ENCODE measurements at places on chromosomes 3 and 15.
A peak's percentile ranks its signal among the peaks of the same experiment; 100 is the strongest.

GRCh38 chr3:157406394-157406793, 30.3 kb upstream of the PTX3 start:
- DNase-seq = no peak

- DNase-seq = no peak
Observed at GRCh38 chr3:13666781-13667709, 118.1 kb downstream of the FBLN2 start.

DNA sequence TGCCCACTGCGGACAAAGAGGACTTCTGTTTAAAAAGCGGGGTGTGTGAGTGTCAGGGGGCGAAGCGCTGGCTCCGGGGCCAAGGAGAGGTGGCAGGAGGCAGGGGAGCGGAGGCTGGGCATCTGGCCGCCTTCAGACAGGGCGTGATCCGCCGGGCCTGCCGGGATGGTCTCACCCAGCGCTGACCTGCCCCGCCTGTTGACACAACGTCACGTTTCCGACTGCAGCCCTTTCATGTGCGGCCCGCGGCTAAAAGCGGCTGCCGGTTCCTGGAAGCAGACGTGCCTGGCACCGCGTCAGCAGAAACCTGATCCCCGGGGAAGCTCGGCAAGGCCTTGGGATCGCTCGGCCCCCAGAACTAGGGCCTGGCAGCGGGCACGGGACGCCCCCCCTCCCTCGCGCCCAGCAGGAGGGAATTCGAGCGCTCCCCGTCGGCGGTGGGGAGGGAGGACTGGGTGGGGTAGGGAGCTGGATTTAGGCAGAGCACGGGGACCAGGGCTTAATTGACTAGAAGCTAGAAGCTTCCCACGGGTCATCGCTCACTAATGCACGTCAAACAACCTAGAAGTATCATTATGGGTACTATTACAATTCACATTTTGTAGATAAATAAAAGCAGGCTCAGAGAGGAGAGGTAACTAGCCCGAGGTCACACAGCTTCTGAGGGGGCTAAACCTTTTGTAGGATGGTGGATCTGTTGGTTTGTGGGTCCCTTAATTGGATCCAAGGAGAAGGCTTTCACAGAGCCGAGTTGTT, 7.7 kb downstream of the BHLHE40 start:
- peak; percentile 58 for DNase-seq

GRCh38 chr15:69119001-69119400, 41.4 kb upstream of the GLCE start:
- DNase-seq = no peak

- DNase-seq = no peak
Observed at GRCh38 chr15:43735416-43735815, 10.8 kb upstream of the PDIA3 start.

DNA sequence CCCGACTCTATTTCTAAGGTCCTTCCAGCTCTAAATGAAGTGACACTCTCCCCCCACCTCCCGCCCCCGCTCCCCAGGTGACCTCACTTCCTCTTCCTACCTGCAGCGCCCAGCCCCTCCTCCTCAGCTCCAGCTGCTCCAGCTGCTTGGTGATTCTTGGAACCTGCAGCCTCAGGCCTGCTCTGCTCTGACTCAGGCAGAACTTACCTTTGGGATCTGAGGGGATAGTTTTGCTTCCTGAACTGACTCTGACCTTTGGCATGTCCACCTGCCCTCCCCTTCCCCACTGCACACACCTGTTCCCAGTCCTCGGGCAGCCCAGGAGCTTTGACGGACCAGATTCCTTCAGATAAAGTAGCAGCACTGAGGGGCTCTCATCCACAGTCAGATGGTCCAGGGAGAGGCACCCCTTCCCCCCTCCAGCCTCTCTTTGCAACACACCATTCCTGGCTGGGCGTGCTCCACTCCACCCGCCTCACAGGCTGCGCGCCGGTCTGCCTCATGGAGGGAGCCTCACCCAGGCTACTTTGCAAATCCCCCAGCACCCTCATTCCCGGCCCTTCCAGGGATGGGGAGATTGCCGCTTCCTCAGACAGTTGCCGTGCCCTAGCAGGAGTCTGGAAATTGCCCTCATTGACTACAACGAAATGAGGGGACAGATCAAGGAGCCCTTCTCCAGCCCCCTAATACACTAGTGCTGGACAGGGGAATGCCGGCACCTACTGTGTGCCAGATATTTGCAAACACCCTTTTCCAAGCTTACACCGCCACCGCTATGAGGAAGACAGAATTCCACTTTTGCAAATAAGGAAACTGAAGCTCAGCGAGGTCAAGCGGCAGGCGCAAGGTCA, 692 bp upstream of the C15orf39 start:
- DNase-seq = peak; percentile 64

Measured in NCI-H2171 (cell line).